ENCODE measurements at places on chromosomes 3 and 15.
A peak's percentile ranks its signal among the peaks of the same experiment; 100 is the strongest.

DNA sequence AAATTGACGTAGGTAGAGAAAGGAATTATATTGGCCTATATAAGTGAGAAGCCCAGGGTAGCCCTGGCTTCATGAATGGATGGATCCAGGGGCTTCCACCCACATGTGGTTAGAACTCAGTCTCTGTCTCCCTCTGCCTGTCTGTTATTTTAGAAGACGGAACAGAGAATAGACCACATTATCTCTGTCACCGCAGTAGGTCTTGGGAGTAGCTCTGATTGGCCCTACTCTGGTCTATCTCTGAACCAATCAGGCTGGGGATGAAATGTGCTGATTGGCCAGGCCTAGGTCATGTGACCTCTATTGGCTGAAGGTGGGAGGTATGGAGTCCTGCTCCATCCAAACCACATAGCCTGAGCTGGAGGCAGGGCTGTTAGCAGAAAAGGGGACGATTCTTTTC is 143.0 kb upstream of the PRR23C start:
- no peak for DNase-seq

DNA sequence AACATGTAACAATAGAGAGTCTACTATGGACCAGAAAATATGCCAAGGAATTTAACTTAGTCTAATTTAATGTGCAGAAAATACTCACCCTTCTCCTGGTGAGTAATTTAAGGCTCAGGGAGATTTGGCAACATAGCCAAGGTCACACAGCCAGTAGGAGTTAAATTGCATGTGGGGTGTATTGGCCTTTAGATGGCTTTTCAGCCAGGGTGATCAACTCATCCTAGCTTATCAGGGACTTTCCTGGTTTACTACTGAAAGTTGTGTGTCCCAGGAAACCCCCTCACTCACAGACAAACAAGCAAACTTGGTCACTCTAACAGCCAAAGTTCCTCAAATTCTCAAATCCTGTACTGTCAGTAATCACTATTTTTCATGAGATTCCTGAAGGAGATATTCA is 2.6 kb upstream of the SLC9A9 start:
- DNase-seq: no peak

DNA sequence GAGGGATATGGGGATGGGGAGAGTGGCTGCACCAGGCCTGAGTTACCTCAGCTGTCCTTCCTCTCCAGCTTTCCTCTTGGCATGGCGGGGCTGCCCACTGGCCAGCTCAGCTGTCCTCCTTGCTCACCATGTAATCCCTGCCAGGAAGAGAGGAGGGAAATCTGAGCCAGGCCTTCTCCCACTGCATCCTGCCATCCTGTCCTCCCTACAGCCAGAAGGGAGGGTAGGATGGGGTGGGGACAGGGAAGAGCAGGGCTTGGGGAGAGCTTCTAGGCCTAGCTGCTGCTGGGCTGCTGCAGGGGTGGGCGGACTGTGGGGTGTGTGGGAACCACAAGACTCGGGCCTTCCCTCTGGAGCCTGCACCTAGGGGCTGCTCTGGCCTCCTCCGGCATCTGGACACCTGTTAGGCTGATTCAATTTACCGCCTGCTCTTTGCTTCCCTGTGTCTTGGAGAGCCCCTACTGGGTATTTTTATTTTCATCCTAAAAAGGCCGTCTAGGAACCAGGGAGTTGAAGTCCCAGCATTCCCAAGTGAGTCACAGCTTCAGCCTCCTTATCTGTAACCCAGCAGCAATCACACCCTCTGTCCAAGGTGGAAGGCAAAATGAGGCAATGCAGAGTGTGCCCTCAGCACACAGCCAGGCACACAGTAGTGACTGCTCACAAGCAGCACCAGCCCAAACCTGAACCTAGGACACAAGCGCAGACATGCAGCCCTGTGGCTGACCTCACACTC is 13.1 kb upstream of the KY start:
- no peak for DNase-seq

DNA sequence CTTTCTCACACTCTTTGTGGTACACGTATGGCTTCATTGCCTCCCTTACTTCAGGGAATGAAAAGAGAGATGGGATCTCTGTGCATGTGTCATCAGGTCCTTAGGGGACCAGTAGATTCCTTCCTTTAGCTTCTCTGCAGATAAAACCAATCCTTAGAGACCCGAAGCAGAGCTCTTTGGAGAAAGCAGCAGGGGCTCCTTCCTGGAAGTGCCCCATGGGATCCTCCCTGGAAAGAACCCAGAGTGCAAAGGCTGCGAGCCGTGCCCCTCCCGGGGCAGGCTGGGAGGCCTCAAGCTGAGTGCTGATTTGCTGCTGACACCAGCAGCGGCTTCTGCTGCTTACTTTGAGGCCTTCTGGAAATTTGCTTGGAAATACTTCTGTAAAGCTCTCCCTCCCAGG is 328.6 kb upstream of the RGMA start:
- DNase-seq: no peak

DNA sequence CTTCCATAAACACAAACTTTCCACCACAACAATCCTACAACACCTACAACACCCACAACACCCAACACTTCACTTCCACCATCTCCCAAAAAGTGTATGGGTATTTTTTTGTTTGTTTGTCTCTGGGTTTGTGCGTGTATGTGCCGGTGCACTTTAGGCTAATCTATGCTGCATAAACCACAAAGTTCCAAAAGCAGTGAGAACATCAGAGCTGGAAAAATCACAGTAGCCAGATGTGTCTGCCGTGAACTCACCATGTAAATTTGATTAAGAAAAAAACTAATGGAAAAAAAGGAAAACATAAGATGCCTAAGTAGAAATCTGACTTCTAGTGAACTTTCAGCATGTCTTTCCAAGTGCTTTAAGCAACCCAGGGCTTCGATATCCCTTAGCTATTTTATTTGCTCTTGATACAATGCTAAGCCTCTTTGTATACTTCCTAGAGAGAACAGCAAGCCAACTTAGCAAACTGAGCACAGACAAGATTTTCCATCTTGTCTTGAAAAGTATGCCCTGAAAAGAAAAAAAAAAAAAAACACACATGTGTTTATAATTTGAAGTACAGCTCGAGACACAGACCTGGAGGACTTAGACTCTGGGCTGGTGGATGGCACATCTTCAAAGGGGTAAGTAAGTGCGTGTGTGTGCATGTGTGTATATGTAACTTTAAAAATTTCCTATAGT is 91.4 kb downstream of the WWTR1 start:
- no peak for DNase-seq

- no peak for DNase-seq
These were observed 24.3 kb downstream of the APBA2 start for GRCh38 chr15:28909958-28910500.

- no peak for DNase-seq
These were observed 38.0 kb upstream of the TKT start for GRCh38 chr3:53293867-53294266.

GRCh38 chr3:187744169-187745151 is 808 bp downstream of the BCL6 start:
- DNase-seq: no peak

DNA sequence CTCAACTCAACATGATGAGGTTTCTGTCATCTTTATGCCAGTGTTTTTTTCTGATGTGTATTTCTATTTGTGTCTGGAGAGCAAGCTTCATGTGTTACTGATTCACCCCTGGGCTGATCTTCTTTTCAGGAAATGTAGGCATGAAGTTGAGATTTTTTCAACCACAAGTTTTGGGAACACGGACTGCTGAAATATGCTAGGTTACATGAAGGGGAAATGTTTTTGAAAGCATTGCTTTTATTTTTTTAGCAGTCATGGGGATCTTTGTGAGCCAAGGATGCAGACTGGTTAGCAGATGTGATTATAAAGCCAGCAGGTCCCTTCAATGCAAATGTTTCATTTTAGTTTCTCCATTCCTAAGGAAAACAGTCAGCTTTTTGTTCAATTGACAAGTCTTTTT is 219.3 kb upstream of the COL8A1 start:
- no peak for DNase-seq

DNA sequence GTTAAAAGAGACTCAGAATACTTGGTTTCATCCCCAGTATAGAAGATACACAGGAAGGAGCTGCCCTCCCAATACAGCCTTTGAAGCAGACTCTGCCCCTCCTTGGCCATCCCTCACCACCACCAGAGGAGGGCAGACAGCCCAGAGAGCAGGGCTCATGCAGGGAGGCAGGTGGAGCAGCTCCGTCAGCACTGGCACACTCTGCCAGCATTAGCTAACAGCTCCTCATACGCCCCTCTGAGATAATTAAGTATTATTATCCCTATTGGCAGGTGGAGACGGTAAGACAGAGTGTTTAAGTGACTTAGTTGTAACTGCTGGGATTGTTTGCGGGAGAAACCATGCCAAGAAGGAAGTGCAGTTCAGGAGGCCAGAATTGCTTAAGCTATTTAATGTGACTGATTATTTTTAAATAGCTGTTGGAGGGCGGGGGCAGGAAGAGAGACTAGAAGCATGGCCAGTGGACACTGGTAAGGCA is 434.0 kb downstream of the EPHB1 start:
- DNase-seq: no peak

DNA sequence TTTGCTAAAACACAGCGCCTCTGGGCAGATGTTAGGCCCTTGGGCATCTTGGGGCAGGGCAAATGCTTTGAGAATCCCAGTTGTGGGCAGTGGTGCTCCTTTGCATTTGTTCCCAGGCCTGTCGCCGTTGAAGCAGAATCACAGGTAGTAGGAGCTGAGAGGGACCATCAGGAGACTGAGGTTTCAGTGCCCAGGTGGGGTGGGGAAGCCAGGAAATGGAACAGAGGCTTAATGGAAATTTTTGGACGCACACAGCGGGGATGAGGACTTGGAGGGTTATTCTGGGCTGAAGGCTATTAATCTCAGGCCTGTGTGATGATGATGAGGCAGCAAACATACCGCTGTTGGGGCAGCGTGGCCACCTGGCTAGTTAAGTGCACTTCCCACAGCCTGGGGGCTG is 99.5 kb downstream of the SV2B start:
- no peak for DNase-seq

DNA sequence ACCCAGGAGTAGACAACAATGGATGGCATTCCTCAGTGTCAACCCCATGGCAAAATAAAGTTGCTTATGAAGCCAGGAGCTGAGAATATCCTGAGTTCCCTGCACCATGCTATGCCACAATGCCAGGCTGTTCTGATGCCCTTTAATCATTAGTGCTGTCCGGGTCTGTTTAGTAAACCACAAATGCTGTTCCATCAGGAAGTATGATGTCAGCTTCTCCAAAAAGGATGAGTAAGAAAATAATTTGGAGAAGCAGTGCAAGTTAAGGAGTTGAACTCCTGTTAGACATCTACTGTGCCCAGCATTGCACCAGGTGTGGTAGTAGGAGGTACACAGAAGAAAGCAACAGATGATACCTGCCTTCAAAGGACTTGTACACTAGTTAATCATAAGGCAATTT is 67.9 kb upstream of the GUCA1C start:
- DNase-seq: no peak

DNA sequence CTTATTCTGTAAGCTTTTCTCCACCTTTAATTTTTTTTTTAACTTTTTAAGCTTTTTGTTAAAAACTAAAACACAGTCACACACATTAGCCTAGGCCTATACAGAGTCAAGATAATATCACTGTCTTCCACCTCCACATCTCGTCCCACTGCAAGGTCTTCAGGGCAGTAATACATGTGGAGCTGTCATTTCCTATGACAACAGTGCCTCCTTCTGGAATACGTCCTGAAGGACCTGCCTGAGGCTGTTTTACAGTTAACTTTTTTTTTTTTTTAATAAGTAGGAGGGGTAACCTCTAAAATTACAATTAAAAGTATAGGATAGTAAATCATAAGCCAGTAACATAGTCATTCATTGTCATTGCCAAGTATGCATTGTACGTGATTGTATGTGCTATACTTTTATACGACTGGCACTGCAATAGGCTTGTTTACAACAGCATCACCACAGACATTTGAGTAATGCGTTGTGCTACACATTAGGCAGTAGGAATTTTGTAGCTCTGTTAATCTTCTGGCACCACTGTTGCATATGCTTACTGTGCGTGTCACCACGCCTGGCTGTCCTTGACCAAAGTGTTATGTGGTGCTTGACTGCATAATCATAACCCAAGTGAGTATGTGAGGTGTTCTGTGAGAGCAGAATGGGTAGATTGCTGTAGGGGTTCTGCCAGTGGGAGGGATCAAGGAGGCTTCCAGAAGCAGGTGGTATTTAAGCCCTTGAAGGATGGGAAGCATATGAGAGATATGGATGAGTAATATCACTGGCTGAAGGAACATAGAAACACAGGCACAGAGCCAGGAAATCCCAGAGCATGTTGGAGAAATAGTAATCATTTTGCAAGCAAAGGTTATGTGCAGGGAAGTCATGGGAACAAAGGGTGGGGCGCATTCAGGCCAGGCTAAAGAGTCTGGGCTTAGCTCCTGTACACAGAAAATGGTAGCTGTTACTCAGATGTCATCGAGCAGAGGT is 18.3 kb downstream of the FBXO22 start:
- peak; percentile 12 for DNase-seq

DNA sequence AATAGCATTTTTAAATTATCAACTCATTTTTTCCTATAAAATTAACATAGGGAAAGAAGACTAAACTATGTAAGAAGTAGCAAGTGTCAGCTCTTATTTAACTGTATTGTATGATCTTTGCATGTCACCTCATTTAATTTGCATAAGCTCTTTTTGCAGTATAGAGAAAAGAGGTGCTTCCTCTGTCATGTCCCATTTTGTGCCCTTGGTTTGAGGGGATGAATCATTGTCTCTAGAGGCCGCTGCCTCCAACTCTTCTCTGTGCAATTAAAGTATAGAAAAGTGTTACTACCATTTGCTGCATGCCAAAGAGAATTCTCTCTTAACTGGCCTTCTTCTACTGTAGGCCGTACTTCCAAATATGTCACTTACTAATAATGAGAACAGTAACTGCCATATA is 93.4 kb downstream of the LRRC28 start:
- DNase-seq: no peak

- no peak for DNase-seq
These were observed 41.0 kb downstream of the EPHB3 start for GRCh38 chr3:184602372-184603150.

DNA sequence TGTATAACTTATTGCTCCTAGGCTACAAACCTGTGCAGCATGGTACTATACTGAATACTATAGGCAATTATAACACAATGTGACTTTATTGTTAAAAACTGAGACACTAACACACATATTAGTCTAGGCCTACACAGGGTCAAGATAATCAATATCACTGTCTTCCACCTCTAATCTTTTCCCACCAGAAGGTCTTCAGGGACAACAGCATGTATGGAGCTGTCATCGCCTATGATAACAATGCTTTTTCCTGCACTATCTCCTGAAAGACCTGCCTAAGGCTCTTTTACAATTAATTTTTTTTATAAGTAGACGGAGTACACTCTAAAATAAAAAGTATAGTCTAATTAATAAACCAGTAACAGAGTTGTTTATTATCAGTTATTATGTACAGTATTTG is 60.9 kb downstream of the LRRC28 start:
- no peak for DNase-seq
